ENCODE measurements at places on chromosomes 4 and X.

GRCh38 chrX:431056-431455 lies 44.3 kb upstream of the PPP2R3B start:
- no peak for DNase-seq

- DNase-seq = no peak
Observed at GRCh38 chr4:45648846-45649245, 475.0 kb downstream of the GABRG1 start.

GRCh38 chrX:134545510-134545909 lies 85.5 kb downstream of the HPRT1 start:
- no peak for DNase-seq

DNA sequence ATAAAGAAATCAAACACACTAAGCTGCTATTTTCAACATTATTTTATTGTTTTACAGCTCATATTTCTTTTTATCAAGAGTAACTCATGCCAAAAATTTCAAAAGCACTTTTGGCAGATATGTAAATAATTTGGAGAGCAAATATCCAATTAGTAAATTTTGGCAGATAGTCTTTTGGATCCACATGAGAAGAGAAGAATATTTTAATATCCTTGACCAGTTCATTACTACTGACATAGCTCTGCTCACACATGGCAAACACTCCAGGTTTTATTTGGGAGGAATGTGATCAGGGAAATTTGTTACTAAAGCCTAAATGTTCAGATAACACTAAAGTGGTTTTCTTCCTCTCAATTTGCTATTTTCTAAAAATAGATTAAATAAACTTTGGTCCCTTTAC lies 1054.3 kb downstream of the FAT4 start:
- DNase-seq = no peak

DNA sequence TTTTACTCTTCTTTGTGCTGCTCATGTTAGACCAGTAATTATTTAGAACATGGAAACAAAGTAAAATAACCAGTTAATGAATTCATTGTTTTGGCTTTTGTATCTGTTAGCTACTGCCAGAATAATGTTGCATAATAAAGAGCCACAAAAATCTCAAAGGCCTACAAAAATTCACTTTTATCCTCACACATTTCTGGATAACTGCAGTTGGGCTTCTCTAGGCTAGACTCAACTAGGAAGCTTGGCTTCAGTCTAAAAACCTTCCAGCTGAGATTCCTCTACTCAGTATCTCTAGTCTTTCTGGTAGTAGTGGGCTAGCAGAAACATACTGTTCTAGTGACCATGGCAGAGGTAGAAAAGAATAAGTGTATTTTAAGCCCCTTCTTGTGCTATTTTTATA lies 73.0 kb downstream of the FAT4 start:
- DNase-seq = no peak

GRCh38 chr4:138567696-138568095 lies 325.5 kb upstream of the SLC7A11 start:
- DNase-seq = no peak

GRCh38 chrX:130212371-130212770 lies 40.6 kb downstream of the RAB33A start:
- no peak for DNase-seq

- DNase-seq = no peak
Observed at GRCh38 chr4:77586951-77587383, 18.7 kb upstream of the CXCL13 start.

DNA sequence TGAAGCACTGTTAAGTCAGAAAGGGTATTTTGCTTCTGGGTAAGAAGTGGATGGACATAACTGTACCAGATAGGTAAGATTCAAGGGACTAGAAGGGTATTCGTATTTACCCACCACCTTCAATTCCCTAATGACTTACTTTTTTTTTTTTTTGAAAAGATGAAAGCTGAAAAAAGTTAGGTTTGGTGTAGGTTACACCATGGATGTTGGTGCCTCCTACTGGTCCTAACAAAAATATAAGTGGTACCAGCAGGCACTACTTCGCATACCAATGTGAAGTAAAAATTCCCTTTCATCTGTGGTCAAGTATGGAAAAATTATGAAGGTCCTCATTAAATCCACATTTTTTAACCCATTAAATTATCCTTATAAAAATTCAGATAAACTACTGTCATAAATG lies 7.2 kb downstream of the ANKRD17 start:
- DNase-seq = no peak
